ENCODE measurements at places on chromosomes 11 and 22.

DNA sequence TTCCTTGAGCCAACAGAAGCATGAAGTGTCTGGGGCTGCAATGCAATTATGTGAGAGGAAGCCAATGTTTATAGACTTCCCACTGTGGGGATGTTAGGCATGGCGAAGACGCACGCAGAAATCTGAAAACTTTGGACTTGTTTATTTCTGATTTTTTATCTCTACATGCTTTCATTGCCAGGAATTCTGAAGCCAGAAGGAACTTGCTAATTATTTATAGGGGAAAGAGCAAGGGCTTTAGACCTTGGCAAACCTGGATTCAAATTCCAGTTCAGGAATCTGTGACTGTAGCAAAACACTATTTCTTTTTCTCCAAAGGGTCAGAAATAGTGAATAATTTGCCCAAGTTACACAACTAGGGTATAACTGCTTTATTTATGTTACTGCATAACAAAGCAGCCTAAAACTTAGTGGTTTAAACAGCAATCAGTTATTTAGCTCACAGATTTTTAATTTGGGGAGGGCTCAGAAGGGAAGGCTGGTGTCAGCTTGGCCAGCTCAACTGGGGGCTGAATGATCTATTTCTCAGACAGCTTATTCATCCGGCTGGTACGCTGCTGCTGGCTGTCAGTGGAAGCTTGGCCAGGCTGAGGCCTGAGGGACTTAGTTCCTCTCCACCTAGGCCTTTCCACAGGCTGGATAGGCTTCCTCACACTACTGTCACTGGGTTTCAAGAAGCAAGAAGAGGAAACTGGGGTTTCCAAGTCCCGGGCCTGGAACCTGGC lies 1.9 kb upstream of the OR6Q1 start:
- H3K27me3 ChIP-seq, result no peaks in the 10 kb centered on the region
- peak; percentile 54 for DNase-seq
- no peaks in the 10 kb centered on the region for H3K36me3 ChIP-seq
- H3K4me3 ChIP-seq, result no peak overlapping the region

DNA sequence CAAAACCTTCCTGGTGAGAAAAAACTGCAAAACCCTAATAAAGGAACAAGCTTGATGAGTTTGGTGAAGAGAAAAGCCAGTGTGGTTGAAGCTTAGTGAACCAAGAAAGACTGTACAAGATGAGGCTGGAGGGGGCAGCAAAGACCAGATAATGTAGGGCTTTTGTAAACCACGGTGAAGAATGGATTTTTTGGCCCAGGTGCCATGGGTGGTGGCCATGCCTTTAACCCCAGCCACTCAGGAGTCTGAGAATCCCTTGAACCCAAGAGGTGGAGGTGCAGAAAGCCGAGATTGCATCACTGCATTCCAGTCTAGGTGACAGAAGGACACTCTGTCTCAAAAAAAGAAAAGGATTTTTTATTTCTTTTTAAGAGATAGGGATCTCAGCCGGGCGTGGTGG lies 5.0 kb upstream of the ZDHHC5 start:
- H3K36me3 ChIP-seq, result peaks cover 15% of the 10 kb centered on the region
- H3K4me3 ChIP-seq, result no peak overlapping the region
- no peaks in the 10 kb centered on the region for H3K27me3 ChIP-seq
- no peak overlapping the region for H3K27ac ChIP-seq

- H3K27me3 ChIP-seq, result no peaks in the 10 kb centered on the region
- H3K4me1 ChIP-seq, result peaks cover 18% of the 10 kb centered on the region
- DNase-seq, result peak; percentile 96
- peak overlapping the region; percentile 82 for H3K27ac ChIP-seq
- H3K36me3 ChIP-seq, result no peaks in the 10 kb centered on the region
- H3K4me3 ChIP-seq, result no peak overlapping the region
These were observed 16.6 kb downstream of the IL10RA start for GRCh38 chr11:118002541-118003423.

DNA sequence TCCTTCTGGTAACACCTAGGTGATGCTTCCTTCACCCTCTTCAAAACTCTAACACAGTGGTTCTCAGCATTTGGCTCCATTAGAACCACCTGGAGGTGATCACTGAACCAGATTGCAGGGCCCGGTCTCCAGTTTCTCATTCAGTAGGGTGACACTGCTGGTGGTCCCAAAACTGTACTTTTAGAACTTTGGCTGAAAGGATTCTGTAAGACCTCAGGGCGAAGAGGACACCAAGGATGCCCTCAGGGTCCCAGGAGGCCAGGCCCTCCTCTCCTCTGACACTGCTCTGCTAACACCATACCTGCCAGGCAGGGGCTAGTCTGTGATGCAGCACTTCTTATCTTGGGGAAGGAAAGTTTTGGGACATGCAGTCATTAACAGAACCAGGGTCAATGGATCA lies 9.0 kb downstream of the VSTM5 start:
- no peaks in the 10 kb centered on the region for H3K27me3 ChIP-seq
- H3K27ac ChIP-seq, result no peak overlapping the region
- no peaks in the 10 kb centered on the region for H3K4me1 ChIP-seq
- H3K4me3 ChIP-seq, result no peak overlapping the region

Measured in lung (tissue), 17 donors.